ENCODE measurements at places on chromosomes 5 and 9. TPM values are rescaled to one million over a fixed set of nuclear protein-coding genes. Genes with fewer than 3 reads are reported as not detected.

SFXN1 gene
- total RNA-seq, result 97.0 TPM

HSD17B4 gene
- total RNA-seq, result 58.0 TPM

GRCh38 chr9:129075996-129076639, 4.8 kb upstream of the DOLPP1 start:
- DNase-seq, result no peak

DNA sequence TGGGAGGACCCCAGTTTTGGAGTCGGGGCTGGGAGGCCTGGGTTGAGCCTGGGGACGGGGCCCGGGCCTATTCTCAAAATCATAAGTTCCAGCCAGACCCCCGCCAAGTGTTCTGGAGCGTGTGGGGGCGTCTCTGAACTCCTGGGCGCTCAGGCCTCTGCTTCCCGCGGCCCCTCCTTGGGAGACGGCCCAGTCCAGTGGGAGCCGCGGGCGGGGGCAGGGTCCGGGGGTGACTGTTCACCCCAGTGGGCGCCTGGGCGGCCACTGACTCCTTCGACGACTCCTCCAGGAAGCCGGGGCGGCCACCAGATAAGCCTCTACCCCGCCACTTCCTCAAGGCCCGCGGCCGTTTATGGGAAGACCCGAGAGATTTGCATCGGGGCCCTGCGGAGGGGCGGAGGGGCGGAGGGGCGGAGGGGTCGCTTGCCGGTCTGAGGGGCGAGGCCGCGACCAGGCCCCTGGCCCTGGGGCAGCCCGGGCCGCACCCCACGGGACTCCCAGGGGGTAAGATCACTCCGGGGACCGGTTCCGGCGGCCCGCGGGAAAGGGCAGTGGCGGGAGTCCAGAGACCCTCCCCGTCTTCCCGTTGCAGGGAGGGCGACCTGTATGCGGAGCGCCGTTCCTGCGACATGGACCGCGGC, 655 bp downstream of the TOR4A start:
- DNase-seq, result no peak

CPEB4 gene
- total RNA-seq, result 14.9 TPM

DNA sequence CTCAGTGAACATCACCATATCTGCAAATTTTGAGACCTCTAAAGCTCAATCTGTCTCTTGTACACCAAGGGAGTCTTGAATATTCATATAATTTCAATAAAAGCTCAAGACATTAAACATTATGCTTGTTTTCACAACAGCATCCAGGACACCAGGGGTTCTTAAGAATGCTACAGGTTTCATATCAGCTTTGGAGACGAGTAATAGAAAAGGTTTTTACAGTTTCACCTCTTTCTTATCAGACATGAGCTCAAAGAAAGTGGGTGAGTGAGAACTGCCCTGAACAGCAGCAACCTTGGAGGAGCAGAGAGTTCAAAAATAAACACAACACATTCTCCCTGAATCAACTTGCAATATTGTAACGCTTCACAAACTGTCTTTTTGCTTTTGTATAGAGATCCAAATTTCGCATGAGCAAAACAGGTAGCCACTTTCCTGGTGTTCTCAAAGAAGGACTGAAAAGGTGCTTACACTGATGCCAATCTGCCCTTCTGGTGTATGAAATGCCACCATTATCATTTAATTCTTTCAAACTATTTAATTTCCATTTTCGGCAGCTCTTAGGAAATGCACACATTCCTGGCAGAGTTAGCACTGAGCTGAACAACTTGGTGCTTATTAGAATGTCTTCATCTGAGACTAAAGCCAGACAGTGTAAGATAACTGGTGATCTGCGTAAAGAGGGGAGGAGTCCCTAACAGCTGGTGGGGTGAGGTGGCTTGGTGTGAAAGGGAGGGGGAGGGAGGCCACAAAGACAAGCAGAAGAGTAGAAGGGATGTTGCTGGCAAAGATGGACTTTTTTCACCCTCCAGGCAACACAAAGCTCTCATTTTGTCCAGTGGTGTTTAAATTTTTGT, 535.3 kb downstream of the PDE4D start:
- DNase-seq, result no peak

DNA sequence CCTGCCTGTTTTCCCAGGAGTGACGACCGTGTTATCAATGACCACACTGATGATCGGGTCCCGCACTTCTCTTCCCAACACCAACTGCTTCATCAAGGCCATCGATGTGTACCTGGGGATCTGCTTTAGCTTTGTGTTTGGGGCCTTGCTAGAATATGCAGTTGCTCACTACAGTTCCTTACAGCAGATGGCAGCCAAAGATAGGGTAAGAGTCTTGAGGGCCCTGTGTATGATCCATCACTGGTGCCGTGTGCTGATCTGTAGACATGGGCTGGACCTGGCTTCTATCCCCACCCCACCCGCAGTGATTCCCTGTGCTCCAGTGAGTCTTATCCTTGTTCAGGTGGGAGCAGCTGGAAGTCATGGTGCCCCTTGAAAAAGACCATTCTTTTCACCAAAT, 26.0 kb downstream of the GABRP start:
- no peak for DNase-seq

- no peak for DNase-seq
These were observed 28.1 kb upstream of the DAB2 start for GRCh38 chr5:39452846-39453245.

BAAT gene
- total RNA-seq, result not detected

All from T-cell (primary cell).